ENCODE measurements at places on chromosomes 12 and 14.

DNA sequence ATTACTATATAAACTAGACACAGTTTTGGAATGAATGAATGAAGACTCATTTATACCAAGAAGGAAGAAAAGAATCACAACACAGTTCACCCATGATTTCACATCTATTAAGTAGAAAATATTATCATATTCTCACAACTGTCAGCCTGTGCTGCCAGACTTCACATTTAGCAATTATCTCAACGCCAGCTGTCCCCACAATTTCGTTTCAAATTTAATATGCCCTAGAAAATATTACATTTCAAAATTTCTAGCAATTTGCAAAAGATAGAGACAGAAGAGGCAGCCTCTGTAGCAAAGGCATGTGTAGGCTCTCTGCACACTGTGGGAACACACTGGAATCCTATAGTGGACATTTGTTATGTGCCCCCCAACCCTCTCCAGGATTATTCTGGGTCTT lies 83.6 kb downstream of the ANKS1B start:
- no peak for DNase-seq

DNA sequence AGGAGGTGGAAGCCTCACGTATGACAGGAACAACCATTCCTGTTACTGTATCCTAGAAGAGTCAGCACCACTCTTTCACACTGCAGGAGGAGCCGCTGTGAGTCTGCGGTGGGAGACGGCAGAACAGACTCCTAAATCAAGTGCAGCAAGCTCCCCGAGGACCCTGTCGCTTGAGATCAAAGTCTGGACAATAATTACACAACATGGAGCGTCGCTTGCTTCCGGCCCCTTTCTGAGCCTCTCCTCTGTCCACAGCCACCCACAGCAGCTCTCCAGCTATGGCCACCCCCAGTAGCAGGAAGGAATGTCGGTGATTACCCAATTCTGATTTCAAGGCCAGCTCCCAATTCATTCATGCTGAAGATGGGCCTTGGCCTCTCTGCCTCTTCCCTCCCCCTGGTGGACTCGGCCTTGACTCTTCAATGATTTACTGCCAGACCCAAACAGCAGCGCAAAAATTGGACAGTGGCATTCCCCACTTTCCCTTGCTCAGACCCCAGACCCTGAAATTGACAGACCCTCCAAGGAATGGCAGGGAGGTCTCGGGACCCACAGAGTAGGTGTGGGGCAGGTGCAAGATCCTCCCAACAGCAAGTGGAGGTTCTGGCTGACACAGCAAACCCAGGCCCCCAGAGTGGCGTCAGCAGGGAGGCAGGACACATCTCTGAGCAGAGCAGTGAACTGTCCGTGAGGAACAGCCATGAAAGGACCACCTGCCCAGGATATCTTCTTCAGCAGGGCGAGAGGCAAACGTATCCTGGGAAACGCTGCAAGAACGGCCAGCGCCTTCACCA lies 272.7 kb upstream of the DIO3 start:
- no peak for DNase-seq

- no peak for DNase-seq
Observed at GRCh38 chr12:52845946-52846345, 2.8 kb downstream of the KRT78 start.

DNA sequence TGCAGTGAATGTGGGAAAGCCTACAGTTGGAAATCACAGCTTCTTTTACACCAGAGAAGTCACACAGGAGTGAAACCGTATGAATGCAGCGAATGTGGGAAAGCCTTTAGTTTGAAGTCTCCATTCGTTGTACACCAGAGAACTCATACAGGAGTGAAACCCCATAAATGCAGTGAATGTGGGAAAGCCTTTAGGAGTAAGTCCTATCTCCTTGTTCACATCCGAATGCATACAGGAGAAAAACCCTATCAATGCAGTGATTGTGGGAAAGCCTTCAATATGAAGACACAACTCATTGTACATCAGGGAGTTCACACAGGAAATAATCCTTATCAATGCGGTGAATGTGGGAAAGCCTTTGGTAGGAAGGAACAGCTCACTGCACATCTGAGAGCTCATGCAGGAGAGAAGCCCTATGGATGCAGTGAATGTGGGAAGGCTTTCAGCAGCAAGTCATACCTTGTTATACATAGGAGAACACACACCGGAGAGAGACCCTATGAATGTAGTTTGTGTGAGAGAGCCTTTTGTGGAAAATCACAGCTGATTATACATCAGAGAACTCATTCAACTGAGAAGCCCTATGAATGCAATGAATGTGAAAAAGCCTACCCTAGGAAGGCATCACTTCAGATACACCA lies 24.6 kb downstream of the ZNF26 start:
- no peak for DNase-seq

- DNase-seq, result no peak
Observed at GRCh38 chr14:51612449-51612848, 39.3 kb upstream of the FRMD6 start.

DNA sequence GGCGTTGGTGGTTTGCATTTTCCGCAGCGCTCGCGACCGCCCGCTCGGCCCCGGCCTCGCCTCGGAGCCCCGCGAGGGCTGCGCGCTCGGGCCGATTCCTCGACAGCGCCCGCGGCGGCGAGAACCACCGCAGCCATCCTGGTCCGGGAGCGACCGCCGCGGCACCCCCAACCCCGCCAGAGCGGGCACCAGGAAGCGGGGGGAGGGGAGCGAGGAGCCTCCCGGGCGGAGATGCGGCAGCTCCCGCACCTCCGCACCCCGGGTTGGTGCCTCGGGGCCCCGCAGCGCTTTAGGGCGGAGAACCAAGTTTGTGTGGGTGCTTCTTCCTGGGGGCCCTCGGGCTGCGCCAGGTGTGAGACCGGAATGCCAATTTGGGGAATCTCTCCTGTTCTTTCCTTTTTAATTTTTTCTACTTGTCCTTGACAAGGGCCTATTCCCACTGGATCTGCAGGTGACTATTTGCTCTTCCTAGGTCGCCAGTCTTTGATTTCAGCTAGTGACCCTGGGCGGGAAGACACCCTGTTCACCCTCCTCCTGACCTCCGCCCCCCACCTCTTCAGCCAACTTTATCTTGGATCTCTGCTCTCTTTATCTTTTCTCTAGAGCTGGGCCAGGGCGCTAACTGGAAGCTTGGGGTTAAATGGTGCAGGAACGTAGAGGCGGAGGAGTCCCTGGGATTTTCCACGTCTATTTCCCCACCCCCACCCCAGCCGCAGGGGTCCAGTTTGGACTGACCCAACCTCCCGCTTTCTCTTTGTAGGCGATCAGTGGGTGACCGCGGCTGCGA lies at the start of gene SOCS2:
TSS of gene SOCS2 (plus strand) at position 751 of the 787 bp plus-strand sequence. CDS start 223 bp downstream, outside the sequence.
- peak; percentile 28 for DNase-seq

- DNase-seq, result no peak
Observed at GRCh38 chr14:82861313-82861712, 1327.7 kb upstream of the SEL1L start.

DNA sequence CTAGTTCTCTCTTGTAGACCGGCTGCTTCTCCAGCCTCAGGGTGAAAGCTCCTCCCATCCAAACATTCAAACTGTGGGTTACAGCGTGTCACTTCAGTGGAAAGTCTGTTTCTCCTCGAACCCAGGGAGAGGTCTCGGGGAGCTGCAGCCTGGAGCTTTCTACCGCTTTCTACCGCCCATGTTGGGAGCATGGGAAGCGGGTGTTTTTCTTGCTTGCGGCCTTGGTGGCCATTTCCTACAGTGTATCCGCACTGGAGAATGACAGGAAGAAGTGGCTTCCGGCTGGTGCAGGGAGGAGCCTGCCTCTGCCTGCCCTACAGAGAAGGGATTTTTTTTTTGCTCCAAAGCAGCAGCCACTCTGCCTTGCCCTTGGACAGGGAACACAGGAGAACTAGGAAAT lies 21.2 kb downstream of the ZFP36L1 start:
- DNase-seq, result no peak

DNA sequence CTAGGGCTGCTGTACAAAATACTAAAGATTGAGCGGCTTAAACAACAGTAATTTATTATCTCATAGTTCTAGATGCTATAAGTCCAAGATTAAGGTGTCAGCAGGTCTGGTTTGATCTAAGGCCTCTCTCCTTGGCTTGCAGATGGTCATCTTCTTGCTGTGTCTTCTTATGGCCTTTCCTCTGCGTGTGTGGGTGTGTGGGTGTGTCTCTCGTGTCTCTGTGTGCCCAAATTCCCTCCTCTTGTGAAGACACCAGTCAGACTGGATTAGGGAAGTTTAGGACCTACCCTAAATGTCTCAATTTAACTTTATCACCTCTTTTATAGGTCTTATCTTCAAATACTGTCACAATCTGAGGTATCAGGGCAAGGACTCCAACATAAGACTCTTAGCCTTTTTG lies 28.3 kb downstream of the DDHD1 start:
- no peak for DNase-seq

DNA sequence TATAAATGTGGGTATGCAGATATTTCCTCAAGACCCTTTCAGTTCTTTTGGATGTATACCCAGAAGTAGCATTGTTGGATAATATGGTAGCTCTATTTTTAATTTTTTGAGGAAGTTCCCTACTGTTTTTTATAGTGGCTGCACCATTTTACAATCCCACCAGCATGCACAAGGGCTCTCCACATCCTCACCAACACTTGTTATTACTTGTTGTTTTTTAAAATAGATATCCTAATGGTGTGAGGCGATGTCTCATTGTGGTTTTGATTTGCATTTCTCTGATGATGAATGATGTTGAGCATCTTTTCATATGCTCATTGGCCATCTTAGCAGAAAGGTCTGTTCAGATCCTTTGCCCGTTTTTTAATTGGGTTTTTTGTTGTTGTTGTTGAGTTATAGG lies 47.1 kb downstream of the DIP2B start:
- DNase-seq, result no peak

- DNase-seq, result no peak
Observed at GRCh38 chr12:23662966-23663365, 286.5 kb downstream of the SOX5 start.

DNA sequence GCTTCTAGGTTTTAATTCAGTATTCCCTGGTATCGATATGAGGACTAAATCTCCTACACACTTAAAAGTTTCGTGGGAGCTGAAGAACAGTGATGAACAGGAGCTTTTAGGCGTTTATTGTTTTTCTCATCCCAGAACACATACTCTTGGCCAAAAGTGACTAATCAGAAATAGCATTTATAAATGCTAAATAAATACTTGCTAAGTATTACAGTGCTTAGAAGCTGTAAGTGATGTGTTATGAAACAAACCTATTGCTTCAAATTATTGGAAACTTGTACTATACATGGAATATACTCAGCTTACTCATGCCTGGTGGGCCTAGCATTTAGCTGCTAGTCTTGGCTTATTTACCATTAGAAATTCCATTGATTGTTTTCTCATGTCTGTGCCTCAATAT lies 24.9 kb downstream of the FRS2 start:
- no peak for DNase-seq

GRCh38 chr14:54356172-54356571 lies 40.6 kb upstream of the CDKN3 start:
- no peak for DNase-seq

DNA sequence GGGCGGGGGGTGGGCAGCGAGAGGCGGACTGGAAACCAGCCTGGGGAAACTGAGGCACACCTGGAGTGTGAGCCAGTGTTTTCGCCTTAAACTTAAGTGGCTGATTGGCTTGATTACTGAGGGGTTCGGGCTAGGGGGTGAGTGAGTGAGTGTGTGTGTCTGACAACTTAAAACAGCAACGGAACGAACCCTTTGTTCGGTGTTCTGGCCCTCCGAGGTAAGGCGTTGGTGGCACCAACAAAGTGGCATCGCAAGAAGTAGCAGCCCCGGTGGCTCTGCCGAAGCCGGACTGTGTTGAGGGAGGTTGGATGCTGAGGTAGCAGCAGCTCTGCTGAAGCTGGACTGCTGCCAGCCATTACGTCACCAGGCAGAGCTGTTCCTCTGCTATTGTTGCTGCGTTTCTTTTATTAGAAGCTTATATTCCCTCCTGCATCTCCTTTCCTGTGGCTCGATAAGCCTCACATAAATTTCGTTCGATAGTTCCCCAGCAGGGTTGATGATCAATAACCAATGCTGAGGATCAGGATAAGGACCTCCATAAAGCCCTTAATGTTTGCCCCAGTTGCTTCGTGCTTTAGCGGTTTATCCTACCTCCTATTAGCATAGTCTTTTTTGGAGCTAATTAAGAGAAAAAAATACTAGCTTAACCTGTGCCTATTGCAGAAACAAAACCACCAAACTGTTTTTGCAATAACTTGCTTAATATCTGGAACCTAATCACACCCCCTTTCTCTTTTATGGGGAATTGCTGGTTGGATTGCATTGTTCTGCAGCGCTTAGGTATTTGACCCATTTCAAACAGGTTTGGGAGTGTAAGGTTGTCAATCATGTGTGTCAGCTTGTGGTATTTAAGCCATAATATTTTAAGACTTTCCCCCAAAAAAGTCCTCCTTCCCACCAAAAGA lies 1.3 kb downstream of the GPR137C start:
- peak; percentile 30 for DNase-seq

DNA sequence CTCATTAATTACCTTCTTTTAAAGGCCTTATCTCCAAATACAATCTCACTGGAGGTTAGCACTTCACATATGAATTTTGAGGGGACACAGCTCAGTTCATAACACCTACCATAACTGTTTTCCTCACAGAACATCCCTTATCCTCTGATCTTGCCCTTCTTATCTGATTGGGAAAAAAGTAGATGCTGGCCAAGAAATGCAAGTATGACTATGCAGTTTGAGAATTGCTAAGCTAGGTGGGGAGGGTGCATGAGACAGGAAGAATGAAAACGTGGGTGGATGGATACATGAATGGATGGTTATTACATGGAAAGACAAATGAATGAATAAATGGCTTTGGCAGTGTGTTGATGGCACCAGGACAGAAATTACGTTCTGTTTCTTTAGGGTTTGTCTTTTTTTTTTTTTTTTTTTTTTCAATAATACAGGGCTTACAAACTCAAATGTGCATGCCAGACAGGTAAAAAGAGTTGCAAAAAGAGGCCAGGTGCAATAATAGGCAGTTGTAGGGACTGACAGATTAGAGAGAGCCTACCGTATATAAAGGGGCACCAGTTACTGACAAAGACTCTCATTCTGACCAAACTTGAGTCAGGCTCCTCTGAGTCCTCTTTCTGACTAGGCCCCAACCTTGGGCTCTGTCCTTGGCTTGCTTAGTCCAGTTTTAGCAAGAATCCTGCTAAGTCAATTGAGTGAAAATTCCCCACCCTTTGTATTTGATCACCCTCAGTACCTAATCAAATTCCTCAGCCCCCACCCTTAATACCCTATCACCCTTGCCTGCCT lies 304.9 kb downstream of the ZFP36L1 start:
- no peak for DNase-seq

DNA sequence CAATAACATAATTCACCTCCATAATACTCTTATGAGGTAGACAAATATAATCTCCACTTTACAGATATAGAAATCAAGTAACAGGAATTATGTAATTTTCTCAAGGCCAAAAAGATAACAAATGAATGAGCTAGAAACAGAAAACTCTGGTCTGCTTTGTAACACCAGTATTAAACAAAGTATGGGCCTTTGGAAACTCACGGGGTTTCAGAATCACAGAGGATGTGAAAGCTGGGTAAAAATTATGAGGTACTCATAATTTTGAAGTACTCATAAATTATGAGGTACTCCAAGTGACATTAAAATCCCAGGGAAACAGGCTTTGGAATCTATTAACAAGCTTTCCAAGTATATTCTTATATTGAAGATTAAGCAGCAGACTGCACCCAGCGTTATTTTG lies 140.2 kb downstream of the MED13L start:
- no peak for DNase-seq

Measured in NT2/D1 (cell line).